ENCODE measurements at places on chromosomes 3 and 15.

GRCh38 chr3:116939550-116939949, 230.0 kb downstream of the TUSC7 start:
- DNase-seq, result no peak

DNA sequence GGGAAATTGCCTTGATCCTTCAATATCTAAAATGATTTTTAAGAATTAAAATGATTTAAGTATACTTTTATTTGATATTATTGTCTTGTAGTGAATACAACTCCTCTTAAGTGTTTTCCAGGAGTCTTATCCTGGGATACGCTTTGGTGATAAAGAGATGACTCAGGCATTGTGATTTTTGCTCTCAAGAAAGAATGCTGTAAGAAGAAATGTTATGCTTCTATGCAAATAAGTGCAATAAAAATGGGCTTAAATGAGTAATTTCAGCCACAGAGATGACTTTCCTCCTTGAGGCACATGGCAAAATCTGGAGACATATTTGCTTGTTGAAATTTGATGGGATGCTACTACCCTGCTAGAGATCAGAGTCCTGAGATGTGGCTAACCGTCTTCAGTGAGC, 358.6 kb upstream of the BCHE start:
- DNase-seq, result no peak

DNA sequence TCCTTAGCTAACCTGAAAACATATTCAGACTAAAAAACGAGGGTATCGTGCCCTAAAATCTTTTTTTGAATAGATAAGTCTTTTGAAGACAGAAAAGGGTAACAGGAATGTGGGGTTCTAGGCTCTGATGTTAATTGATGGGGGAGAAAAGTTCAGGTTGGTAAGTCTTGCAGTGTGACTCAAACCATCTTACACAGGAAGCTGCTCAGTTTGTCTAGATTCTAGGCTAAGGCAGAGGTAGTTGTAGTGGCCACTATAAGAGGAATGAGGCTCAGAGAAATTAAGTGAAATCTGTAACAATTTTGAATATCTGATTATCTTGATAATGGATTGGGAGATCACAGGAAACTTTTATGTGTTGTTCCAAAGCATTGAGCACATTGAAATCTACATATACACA, 267.9 kb downstream of the PDCD6IP start:
- DNase-seq, result no peak

- DNase-seq, result no peak
Observed at GRCh38 chr15:80003171-80003570, 32.2 kb upstream of the BCL2A1 start.

DNA sequence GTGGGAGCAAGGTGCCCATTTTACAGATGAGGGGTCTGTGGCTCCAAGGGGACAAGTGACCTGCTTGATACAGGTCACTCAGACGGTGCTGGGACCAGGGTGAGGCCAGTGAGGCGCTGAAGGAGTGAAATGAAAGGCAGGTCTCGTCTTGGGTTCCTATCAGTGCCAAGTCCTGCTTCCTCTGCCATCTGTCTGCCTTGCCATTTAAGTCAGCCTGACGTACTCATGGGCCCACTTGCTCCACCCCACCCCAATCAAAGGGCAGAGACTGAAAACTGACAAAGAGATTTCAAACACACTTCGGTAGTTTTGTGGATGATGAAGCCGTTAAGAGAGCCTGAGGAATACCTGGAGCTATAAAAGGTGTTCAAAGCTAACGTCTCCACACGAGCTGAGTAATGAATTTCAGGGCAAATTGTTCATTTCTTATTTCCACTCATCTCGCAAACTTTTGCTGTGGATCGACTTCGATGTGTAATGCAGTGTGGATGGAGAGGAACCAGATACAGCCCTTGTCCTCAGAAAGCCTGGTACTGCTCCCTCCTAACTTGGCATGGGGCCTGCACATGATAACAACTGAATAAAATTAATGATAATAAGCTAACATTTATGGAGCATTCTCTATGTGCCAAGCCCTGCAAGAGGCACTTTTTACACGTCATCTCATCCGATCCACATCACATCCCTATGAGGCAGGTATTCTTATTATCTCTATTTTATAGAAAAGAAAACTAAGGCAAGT, 36.6 kb downstream of the ATP2B2 start:
- DNase-seq, result no peak

GRCh38 chr15:26261966-26262365, 398.8 kb upstream of the ATP10A start:
- no peak for DNase-seq

- DNase-seq, result no peak
Observed at GRCh38 chr3:153291059-153291685, 129.1 kb downstream of the RAP2B start.

- peak; percentile 23 for DNase-seq
Observed at GRCh38 chr3:182979674-182980191, 605 bp downstream of the DCUN1D1 start.

DNA sequence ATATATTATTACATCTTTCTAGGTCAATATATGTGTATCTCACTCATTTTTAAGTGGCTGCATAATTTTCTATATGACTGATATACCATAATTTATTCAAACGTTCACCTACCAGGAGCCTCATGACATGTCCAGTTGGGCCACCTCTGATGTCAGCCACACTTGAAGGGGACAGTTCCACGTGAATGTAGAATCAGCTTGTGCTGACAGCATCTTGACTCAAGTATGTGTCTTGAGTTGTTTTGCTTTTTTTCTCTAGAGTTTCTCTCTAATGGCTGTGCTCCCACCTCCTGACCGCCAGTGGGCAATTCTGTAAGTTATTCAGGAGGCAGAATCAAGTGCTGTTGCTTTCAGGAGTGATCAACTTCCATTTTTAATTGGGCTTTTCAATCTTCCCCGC, 237.9 kb downstream of the NFKBIZ start:
- DNase-seq, result no peak

- DNase-seq, result no peak
Observed at GRCh38 chr3:145370870-145371269, 790.1 kb downstream of the PLOD2 start.
